COR-L47 (cell line): ENCODE measurements at places on chromosomes 1 and 21.

- no peak for DNase-seq
These were observed 84.2 kb downstream of the LACTBL1 start for GRCh38 chr1:22888320-22889075.

DNA sequence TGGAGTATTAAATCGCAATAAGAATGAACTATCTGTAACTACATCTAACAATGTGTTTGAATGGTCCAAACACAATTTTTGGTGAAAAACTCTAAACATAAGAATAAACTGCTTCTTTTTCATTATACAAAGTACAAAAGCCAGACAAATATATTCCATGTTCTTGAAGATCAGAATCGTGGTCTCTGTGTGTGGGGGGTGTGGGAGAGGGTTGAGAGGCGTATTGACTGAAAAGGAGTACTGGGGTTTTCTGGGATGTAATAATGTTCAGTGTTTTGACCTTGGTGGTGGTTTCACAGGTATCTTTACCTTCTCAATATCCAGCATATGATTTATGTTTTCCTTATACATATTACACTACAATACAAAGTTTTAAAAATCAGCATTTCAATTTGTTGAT lies 764 bp upstream of the CFH start:
- DNase-seq = no peak

GRCh38 chr21:45528981-45529784 lies 13.1 kb downstream of the SLC19A1 start:
- DNase-seq = no peak

DNA sequence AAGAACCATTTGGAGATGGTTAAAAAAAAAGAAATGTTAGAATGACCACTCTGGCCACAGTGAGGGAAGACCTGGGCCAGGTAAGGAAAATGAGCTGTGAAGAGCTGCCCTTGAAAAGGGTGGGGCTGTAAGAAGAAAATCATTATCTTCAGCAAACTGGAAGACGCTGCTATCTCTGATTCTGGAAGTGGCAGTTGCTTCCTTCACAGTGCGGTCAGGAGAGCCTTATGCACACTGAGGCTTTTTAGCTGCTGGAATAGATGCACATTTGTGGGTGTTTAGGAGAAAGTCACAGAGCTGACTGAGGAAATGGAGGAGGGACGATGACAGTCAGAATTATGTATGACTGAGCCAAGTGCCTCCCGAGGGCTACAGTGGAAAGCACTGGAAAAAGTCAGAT lies 91.6 kb downstream of the TBX19 start:
- no peak for DNase-seq
